ENCODE measurements at places on chromosomes 1 and 21. TPM values are rescaled to one million over a fixed set of nuclear protein-coding genes. Genes with fewer than 3 reads are reported as not detected.
A peak's percentile ranks its signal among the peaks of the same experiment; 100 is the strongest.

GRCh38 chr1:204074274-204075138 is 1.6 kb downstream of the SOX13 start:
- H3K4me1 ChIP-seq, result peaks cover 28% of the 10 kb centered on the region
- H3K4me3 ChIP-seq, result peak overlapping the region; percentile 92
- DNase-seq, result peak; percentile 82
- peak overlapping the region; percentile 19 for H3K27ac ChIP-seq
- no peaks in the 10 kb centered on the region for H3K27me3 ChIP-seq

DNA sequence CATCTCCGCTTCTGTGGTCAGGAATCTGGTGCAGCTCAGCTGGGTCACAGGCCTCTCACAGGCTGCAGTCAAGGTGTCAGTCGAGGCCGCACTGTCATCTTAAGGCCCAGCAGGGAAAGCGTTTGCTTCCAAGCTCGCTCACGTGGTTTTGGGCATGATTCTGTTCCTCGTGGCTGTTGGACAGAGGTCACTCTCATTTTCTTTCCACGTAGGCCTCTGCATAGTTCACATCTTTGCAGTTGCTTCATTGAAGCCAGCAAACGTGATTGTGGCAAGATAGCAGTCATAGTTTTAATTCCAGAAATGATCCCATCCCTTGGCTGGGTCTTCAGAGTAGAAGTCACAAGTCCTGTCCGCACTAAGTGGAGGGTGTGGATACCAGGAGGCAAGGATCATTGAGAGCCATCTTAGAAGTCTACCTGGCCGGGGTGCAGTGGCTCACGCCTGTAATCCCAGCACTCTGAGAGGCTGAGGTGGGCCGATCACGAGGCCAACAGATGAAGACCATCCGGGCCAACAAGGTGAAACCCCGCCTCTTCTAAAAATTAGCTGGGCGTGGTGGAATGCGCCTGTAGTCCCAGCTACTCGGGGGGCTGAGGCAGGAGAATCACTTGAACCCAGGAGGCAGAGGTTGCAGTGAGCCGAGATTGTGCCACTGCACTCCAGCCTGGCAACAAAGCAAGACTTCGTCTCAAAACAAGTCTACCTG is 24.5 kb downstream of the NECAP2 start:
- no peak overlapping the region for H3K27ac ChIP-seq
- H3K4me3 ChIP-seq, result no peak overlapping the region
- no peak for DNase-seq
- H3K27me3 ChIP-seq, result no peaks in the 10 kb centered on the region
- H3K36me3 ChIP-seq, result peaks cover 35% of the 10 kb centered on the region

HSD17B7 gene
- 34.2 TPM for total RNA-seq

DNA sequence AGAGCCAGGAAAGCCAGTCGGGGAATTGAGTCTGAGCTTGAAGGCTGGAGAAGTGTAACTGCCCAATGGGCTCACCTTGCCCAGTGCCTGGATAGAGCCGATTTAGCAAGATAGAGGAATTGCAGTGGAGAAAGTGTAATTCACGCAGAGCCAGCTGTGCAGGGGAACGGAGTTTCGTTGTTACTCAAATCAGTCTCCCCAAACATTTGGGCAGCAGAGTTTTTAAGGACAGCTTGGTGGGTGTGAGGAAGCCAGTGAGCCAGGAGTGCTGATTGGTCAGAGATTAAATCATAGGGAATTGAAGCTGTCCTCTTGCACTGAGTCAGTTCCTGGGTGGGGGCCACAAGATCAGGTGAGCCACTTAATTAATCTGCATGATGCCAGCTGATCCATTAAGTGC is 28.4 kb upstream of the NLRP3 start:
- no peaks in the 10 kb centered on the region for H3K4me1 ChIP-seq
- no peaks in the 10 kb centered on the region for H3K27me3 ChIP-seq
- DNase-seq, result no peak

NFYC gene
- 59.0 TPM for total RNA-seq

All from endodermal cell (in vitro differentiated cells).